ENCODE measurements at places on chromosomes 12 and 14.

DNA sequence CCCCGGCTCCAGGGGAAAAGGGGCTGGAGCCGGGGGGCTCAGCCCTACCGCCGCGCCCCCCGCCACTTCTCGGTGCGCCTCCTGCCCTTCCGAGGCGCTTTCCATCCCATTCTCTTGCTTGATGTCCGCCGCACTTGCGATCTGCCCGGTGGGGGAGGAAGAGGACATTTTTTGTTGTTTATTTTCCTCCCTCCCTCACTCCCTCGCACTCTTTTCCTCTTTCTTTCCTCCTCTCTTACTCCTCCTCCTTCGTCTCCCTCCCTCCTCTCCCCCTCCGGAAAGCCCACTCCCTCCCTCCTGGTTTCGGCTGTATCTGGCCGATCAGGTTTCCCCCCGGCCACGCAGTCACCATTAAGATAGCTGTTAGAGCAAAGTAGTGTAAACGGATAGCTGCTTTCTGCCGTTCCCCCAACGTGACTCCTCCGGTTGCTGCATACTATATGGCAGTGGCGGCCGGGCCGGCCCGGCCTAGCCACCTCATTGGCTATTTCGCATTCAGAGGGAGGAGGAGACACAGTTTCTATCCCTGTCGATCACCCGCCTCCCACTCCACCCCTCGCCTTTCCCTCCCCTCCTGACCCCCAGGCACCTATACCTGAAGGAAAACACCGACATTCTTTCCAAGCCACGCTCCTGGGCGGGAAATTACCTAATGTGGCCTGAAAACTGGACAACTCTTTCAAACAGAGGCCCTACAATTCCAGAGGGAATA, at the start of gene SIX4:
Gene SIX4, minus strand, starts transcription at position 445 of the 712 bp plus-strand sequence. Its CDS starts 277 bp downstream, at position 168.
- DNase-seq, result no peak

DNA sequence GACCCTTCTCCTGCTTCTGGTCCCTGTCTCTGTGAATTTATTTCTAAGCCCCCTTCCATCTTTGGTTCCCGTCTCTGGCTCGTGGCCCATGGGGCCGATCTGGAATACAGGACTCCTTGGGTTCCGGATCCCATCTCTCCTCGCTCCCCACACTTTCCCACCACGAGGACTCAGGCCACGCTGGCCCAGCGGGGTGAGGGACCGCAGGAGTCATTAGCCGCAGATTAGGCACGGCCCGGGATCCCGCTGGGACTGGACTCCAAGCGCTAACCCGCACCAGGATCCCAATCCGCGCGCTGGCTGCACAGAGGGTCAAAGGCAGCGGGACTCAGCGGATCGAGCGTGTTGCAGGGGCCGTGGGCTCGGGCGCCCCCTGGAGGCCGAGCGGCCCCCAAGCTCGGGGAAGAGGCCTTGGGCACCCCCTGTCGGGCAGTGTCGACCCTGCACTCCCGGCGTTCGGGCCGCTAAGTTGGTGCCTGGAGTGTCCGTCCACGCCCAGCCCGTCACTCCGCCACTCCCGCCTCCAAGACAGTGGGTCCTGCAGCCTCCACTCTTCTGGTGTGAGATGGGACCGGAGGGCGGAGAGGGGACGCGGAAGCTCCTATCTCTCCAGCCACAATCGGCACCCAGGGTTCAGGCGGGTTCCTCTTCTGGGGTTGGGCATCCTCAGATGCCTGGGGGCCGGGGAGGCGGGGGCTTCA, 9.5 kb downstream of the SHMT2 start:
- peak; percentile 83 for DNase-seq

DNA sequence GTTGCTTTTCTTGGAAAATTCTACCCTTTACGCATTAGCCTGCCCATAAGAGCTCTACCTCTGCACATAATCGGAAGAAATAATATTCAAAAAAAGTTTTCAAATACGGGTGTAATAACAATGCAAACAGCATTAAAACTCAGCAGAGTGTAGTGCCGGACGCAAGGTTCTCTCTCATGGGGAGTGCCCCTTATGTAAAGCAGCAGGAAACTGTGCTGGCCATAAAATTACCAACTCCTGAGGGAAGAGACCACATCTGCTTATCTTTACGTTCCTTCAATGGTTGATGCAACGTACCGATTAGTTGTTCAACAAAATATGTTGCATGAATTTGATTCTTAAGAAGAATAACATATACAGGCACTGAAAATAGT, 118.7 kb upstream of the TMCC3 start:
- DNase-seq, result no peak

GRCh38 chr12:107761502-107761904, 566 bp upstream of the PRDM4 start:
- DNase-seq, result peak; percentile 3

DNA sequence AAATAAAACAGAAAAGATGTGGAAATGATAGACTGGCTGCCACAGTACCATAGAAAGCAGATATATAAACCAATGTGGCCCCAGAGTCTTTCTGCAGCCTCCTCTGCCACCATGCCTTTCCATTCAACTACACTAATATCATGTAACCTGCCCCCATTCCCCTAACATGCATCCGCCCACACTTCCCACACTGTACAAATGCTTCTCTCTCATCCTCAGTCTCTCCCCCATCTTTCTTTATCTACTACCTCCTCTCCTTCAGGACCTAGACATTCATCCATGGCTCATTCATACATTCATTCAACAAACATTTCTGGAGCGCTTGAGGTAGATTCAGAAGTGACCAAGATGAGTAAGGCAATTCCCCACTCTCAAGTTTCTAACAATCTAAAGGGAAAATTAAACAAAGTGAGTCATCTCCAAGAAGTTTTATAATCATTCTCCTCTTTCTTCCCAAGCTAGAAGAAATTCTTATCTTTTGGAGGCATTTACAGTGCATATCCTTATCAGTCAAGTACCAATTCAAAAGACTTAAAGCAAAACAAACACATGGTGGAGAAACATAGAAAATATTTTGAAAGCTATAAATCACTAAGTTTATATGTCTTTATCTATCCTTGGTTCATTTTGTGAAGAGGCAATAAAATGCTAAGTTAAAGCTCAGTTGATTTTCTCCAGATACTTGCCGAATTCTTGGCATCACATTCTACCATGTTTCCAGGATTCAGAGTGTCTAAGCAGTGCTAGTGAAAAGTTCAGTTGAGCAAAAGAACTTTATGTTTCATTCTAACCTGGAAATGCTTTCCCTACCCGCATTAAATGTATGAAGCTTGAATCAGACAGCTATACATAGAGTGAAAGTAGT, 70.5 kb upstream of the FRMD6 start:
- no peak for DNase-seq

DNA sequence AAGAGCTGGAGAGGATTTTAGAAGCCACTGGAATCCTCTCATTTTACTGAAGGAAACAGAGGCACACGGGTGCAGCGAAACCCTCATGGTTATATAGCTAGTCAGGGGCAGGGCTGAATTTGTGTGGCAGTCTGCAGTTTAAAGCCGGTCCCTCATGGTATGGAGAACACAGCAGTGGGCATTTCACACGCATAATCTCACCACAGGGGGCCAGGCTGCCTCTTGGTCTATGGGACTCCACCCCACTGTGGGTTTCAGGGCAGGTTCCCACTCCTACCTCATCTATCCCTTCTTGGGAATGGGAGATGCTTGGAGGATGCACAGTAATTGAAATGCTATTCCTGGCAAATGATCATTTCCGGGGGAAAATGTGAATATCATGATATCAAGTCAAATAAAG, 400.6 kb downstream of the RGS6 start:
- no peak for DNase-seq

DNA sequence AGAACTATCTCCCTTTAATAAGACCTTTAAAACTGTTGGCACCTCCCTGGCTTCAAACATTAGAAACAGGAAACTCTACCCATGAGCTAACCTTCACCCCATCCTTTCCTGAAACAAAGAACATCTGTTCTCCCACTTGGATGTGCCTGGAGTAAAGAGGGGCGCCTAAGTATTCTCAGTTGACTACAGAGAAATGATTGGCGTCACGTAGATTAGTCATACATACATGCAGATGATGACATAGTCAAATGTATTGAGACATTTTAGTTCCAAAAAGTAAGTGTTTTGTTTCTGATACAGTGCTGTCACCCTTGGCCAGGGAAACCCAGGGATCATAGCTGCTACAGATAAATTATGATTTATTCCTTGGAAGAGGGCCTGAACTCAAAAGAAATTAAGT, 260.0 kb upstream of the PLEKHG7 start:
- DNase-seq, result no peak

GRCh38 chr12:26445909-26446308, 250.5 kb downstream of the SSPN start:
- DNase-seq, result no peak

DNA sequence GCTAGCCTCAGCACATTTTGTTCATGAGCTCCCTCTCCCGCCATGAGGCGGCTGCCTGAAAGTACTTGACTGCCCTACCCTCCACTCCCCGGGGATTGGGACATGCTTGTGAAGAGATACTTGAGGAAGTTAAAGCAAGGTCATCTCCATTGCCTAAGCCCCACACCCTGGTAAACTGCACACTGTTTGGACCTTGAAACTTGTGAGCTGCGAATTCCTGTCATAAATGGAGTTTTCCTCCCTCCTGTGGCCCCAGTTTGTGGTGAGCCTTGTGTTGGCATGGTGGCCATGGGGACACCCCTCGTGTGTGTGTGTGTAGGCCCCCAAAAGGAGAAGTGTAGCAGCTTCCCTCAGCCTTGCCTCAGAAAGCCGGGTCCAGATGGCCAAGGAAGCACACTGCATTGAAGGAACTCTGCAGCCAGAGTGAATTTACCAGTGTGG, 395.5 kb downstream of the ZFP36L1 start:
- no peak for DNase-seq

DNA sequence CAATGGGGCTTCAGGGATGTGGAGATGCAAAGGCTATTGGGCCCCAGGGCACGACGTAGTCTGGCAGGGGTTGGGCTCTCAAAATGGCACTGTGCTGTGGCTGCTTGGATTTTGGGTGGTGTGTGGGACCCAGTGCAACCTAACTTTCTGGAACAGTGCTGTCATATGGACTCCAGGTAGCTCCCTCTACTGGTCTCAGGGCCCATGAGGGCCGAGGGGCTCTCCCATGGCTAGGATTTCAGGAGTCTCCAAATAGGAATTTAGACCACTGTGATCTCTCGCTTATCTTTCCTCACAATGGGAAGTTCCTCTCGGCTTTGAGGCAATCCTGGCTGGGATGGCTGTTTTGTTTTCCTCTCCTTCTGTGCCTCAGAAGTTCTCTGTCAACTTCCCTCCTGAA, 68.2 kb upstream of the MUCL1 start:
- no peak for DNase-seq

DNA sequence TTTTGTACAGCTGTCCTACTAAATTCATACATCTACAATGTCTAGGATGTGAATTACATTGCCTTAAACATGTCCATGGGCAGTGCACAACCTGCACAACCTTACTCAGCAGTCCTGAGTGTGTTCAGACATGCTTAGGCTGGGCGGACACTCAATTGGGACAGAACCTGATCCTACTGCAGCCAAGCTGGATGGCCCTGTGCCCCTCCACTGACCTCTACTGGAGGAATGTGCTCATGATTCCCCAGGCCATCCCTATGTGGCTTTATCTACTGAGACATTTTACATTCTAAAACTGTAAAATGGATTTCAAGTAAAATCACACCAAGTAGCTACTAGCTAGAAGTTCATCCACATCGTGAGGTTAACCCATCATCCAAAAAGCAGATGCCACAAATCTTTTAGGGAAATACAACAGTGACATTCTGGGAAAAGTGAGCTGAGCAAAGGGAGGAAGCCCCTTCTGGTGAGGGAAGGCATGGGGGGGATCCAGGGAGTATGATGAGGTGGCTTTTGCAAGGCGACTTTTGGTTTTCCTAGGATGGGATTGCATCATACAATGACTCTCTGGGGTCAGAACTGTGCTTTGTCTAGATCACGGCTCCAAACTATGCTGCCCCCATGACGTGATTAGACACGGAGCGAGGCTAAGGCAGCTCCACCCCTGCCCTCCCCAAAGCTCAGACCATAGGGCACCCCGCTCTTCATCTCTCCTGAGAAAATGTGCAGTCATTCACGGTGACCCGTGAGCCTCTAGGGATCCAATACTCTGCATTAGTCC, 911.7 kb upstream of the TMEM132C start:
- no peak for DNase-seq

GRCh38 chr12:93571925-93572711, at the start of gene SOCS2:
TSS of gene SOCS2 (plus strand) at chr12:93572675. CDS start at chr12:93572898, 223 bp downstream.
- DNase-seq, result peak; percentile 10

DNA sequence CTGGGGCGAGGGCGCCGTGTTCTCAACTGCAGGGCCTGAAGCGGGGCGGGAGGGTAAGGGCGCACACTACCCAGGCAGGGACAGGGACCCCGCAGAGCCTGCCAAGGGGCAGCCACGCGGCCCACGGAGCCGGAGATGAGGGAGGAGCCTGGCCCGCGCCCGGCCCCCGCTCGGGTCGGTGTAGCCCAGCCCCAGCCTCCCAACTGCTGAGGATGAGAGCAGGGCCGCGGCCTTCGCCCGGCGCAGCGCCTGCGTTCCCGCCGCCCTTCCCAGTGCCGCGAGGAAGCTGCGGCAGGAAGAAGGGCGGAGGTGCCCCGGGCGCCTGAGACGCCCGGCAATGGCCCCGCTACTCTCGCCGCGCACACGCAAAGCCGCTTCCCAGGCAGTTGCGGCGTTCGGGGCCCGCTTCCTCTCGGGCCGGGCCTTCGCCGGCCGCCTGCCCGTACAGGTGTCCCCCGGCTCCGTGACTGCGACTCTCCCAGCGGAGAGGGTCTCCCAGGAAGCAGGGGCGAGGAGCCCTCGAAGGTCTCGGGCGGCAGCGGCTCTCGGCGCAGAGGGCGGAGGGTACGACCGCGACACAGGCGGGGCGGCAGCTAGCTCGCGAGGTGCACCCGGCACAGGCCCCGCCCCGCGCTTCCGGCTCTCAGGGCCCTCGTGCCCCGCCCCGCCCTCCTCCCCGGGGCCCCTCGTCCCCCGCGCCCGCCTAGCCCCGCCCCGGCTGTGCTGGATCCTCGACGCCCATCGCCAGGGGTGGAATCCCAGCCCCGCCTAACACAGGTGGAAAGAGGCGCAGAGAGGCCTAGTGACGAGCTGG, 24.8 kb upstream of the YY1 start:
- peak; percentile 91 for DNase-seq

GRCh38 chr12:107859367-107859766, 84.9 kb downstream of the ASCL4 start:
- no peak for DNase-seq

DNA sequence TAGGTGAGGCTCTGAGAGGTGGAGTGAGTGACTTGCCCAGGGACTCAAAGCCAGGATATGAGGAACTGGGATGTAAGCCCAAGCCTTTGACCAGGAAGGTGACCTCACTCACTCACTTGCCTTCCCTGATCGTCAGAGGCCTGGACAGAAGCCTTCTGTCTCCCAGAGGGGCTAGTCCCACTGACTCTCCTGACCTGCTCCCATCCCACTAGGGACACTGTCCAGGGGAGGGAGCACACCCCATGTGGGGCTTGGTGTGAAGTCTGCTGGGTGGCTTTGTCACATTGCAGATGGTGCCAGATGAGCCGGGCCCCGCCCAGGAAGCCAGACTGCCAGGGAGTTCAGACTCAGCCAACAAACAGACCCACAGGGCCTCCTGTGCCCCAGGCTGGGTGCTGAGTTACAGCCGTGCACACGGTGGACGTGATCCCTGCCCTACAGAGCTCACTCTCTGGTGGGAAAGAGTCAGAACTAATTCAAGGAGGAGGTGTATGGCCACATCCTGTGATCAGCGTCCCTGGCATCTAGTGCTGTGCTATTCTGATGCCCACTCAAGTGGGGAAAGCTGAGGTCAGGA, 28.3 kb downstream of the MMAB start:
- DNase-seq, result no peak

- DNase-seq, result no peak
Observed at GRCh38 chr12:71392521-71393145, 47.0 kb upstream of the LGR5 start.
